Pancreas (tissue), 10 donors: ENCODE measurements at places on chromosomes 2 and 18. TPM values are rescaled to one million over a fixed set of nuclear protein-coding genes. Genes with fewer than 3 reads are reported as not detected.

DNA sequence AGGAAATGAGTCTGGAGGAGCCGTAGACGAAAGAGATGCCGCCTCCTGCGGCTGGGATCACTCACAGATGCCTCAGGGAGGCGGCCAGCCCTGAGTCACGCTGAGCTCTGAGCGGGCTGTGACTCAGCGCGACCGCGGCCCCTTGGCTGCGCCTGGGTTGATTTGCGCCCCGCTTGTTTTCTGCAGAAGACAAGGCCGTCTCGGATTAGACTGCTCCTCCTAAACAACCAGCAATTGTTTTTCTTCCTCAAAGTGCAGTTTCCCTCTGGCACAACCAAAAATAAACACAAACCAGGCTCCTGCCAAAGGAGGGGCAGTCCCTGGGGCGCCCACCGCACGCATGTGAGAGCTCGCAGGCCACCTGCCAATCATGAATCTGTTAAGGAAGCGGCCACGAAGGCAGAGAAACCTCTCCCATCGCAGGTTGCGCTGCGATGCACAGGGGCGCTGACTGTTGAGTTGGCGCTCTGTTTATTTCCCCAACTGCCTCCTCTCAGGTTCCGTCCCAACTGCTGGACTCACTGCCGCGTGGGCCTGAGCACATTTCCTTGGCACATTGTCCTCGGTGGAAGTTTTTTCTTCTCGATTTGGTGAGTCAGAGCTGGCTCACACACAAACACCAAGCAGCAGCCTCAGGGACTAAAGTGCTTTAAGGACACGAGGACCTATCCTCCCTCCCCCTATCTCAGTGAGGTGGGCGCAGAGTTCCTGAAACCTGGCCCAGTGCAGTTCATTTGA is 85.2 kb upstream of the NDUFV2 start:
- peak; percentile 19 for DNase-seq

TEKT4 gene
- total RNA-seq = not detected

GRCh38 chr2:120995656-120996190 is 260.1 kb downstream of the GLI2 start:
- DNase-seq = no peak

DNA sequence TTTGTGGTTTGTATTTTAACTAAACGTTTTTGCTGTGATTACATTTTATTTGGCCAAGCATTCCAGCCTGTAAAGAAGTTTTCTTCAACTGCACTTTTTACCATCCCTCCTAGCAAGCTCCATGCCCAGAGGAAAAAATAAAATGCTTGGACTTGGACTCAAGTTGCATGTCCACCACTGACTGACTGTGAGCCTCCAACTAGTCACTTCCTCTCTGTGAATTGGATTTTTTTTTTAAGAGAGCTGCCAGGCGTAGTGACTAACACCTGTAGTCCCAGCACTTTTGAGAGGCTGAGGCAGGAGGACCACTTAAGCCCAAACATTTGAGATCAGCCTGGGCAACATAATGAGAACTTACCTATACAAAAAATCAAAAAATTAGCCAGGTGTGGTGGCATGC is 1185.2 kb upstream of the PIK3C3 start:
- DNase-seq = no peak

ZNF512 gene
- 7.0 TPM for total RNA-seq

STPG4 gene
- not detected for total RNA-seq
